ENCODE measurements at places on chromosomes 6 and 20.

GRCh38 chr20:51439160-51439689 is 103.3 kb downstream of the NFATC2 start:
- no peak for DNase-seq

DNA sequence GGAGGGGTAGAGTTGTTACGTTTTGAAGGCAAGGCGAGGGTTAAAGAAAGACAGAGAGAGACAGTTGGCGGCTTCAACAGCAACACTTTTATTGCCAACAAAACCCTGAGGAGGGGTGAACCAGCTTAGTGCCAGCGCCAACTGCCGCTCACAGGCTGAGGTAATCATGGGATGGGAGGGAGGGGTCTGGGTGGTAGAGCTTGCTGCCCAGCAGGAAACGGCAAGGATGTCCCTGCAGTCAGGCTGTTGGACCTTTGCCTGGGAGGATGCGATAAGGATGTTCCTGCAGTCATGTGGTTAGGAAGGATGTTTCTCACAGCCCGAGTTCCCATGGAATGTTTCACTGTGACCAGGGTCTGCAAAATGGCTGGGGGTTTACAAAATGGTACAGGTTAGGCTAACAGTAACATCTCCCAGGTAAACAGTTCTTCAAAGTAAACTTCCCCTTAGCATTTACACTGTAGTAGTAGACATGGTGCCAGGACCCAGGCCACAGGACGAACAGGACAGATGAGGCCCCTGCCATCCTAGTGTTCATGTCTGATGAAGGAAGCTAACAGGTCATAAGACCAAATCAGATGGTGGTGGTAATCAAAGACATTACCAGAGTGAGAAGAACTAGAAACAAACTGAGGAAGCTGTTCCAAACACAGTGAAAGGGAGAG is 647.3 kb upstream of the DEFB115 start:
- no peak for DNase-seq

- no peak for DNase-seq
Observed at GRCh38 chr20:47221036-47221625, 135.4 kb downstream of the ZMYND8 start.

DNA sequence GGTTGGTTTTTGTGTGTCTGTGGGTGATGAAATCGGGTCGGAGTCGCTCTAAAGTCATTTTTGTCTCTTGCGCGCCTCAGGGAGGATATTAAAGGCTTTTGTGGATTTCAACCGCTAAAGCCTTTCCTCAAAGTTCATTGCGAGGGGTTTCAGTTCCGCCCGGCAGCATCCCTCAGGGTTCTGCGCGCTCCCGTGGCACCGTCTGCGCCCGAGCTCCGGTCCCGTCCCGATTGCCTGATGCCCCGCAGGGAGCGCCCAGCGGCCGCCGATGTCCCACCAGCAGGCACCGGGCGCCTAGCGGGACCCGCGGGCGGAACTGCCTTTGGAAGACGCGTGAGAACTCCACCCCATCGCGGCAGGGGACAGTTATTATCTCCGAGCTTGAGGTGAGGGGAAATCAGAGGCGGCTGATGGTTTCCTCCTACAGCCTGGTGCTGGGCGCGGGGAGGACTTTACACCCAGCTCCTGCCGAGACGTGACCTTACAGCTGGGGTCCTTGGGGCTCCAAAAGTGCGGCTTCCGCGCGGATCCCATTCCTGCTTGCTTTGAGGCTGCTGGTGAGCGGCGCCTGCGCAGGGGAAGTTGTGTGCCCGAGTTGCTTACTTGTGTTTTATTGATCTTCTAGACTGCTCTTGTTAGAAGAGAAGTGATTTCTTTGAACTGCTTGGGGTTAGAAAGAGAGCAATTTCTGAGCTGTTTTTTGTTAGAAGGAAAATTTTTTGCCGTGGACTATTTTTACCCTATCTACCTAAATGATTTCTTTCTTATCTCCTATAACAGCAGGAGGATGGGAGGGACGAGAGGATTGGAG is 27.1 kb downstream of the ULBP1 start:
- no peak for DNase-seq

DNA sequence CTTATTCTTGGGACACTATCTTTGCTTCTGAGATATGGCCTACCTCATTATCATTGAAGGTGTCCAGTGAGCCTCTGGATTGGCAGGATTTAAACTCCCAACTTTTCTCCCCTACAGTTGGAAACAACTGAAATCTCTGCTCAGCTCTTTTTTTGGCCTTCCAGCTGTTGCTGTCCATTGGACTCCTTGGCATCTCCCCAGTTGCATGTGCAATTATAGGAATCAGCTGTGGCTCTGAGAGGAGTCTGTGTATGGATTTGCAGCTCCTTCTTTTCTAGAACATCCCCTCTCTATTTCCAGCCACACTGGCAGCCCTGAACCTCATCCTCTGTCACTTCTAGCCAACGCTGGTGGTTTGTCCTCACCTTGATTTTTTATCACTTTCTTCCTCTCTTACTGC is 21.2 kb downstream of the RAB22A start:
- DNase-seq, result no peak

- DNase-seq, result no peak
Observed at GRCh38 chr6:113763311-113763766, 93.8 kb upstream of the MARCKS start.

GRCh38 chr20:12977328-12978125 is 31.2 kb upstream of the SPTLC3 start:
- DNase-seq, result no peak

- DNase-seq, result no peak
Observed at GRCh38 chr6:159109391-159109790, 59.8 kb upstream of the FNDC1 start.

DNA sequence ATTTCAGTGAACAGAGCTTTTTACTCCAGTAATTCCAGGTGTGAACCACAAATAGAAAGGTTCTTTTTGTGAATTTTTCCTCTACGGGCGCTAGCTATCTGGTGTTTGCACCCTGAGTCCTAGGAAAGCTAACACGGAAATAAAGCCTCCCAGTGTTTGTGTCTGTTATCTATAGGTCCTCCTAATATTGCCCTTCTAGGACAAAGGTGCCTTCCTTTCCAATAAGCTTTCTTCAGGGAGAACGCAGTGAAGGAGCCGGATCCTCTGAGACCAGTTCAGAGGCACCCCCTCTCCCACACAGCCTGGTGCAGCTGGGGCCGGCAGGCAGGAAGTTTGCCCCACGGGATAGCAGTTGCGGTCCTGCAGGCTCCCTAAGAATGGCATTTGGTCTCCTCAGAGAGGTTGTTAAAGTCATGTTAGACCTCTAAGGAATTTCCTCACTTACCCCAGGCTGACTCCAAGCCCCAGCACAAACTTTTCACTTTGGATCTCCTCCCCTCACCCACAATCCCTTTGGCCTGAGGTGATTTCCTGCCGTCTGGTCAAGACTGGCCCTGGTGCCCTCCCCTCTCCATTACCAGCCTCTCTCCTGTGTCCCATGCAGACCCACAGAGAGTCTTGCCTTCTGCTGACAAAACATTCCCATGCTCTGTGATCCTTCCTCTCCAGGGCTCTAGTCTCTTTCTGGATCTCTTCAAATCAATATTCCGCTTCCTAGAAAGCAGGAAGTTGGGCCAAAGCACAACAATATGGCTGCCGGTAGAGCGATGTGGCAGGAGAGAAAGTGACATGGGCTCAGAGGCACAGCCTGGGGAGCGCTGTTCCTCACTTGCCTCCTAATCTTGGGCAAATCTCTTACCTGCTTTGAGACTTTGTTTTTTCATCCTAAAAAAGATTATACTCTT is 126.0 kb downstream of the MOXD1 start:
- no peak for DNase-seq
